Bronchus fibroblast of lung (primary cell): ENCODE measurements at places on chromosomes 5 and 9. TPM values are rescaled to one million over a fixed set of nuclear protein-coding genes. Genes with fewer than 3 reads are reported as not detected.

ACTBL2 gene
- total RNA-seq: 0.15 and 0.34 TPM in 2 replicates

DMRTA1 gene
- total RNA-seq: 0.15 and 0.17 TPM in 2 replicates

SCGB3A2 gene
- total RNA-seq: not detected in 2 replicates

CRB2 gene
- under 0.01 TPM in 1 of 2 replicates, not detected in the other for total RNA-seq

PCDHA6 gene
- 0.15 TPM in 1 of 2 replicates, not detected in the other for total RNA-seq

PLPP7 gene
- total RNA-seq: 3.7 TPM in 2 replicates

AIF1L gene
- under 0.01 and 0.30 TPM in 2 replicates for total RNA-seq

TMEM171 gene
- 2.2 and 3.0 TPM in 2 replicates for total RNA-seq

DAB2 gene
- total RNA-seq: 44.7 and 54.3 TPM in 2 replicates

PCDHB16 gene
- total RNA-seq: under 0.01 TPM in 1 of 2 replicates, not detected in the other

SYK gene
- total RNA-seq: under 0.01 TPM in 1 of 2 replicates, not detected in the other

ENC1 gene
- total RNA-seq: 18.7 and 22.4 TPM in 2 replicates

ALG2 gene
- total RNA-seq: 26.1 and 26.6 TPM in 2 replicates

LEAP2 gene
- 0.34 and 0.45 TPM in 2 replicates for total RNA-seq

AQP3 gene
- total RNA-seq: 2.4 and 3.5 TPM in 2 replicates

GPR150 gene
- total RNA-seq: 0.34 and 0.59 TPM in 2 replicates

PCDHGA9 gene
- 1.7 and 1.9 TPM in 2 replicates for total RNA-seq

RBM27 gene
- total RNA-seq: 10.0 and 11.9 TPM in 2 replicates

MPDZ gene
- 13.1 and 14.5 TPM in 2 replicates for total RNA-seq

FLT4 gene
- under 0.01 and 0.45 TPM in 2 replicates for total RNA-seq

NRG2 gene
- total RNA-seq: 0.15 and 0.17 TPM in 2 replicates

PHF24 gene
- 0.17 and 0.74 TPM in 2 replicates for total RNA-seq

CDC25C gene
- 21.9 and 29.4 TPM in 2 replicates for total RNA-seq

MIGA2 gene
- total RNA-seq: 11.9 and 14.3 TPM in 2 replicates

TMEM252 gene
- not detected in 2 replicates for total RNA-seq

KLHL9 gene
- total RNA-seq: 23.2 and 23.7 TPM in 2 replicates

ENTREP1 gene
- not detected in 2 replicates for total RNA-seq

TTC23L gene
- under 0.01 TPM in 1 of 2 replicates, not detected in the other for total RNA-seq
